ENCODE measurements at places on chromosomes 11 and 22.
A peak's percentile ranks its signal among the peaks of the same experiment; 100 is the strongest.

DNA sequence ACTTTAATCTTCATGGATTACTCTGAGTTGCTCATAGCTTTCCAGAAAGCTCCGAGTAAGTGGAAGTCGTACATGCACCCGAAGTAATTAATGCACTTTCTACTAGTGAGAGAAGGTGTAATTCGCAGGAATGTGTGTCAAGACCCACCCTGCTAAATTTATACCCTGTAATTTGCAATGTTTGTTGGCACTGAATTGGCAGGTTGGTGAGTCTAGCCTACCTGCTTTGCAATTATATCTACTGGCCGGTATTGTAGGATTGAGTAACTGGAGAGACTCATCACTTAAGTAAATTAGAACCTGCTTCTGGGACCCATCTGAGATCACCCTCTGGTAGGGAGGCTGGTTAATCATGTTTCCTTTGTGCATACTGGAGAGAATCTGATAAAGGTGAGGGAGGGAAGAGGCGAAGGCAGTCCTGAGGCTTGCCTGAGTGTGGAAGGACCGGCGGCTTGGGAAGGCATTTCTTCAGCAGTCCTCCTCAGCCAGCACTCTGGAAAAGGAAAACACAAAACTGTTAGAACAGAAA, 63.3 kb downstream of the LDLRAD3 start:
- DNase-seq: peak; percentile 23

DNA sequence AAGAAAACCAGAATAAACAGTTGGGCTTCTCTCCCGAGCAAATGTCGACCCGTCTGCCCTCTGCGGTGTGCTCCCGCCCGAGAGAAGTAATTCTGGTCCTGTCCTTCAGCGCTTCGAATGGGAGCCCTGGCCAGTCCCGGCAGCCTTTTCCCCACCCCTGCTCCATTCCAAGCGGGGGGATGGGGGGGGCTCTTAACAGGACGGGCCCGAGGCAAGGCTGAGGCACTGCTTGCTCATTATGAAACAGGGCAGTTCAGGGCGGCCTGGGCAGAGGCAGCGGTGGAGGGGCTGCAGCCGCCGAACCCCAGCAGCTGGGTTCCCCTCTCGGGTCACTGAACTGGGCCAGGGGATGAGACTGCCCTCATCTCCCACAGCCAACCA, 9.1 kb downstream of the BACE1-AS start:
- DNase-seq: peak; percentile 10

GRCh38 chr22:37240240-37240940, 3.7 kb downstream of the RAC2 start:
- DNase-seq: no peak

- no peak for DNase-seq
Observed at GRCh38 chr11:13358596-13359270, 81.1 kb downstream of the BMAL1 start.

DNA sequence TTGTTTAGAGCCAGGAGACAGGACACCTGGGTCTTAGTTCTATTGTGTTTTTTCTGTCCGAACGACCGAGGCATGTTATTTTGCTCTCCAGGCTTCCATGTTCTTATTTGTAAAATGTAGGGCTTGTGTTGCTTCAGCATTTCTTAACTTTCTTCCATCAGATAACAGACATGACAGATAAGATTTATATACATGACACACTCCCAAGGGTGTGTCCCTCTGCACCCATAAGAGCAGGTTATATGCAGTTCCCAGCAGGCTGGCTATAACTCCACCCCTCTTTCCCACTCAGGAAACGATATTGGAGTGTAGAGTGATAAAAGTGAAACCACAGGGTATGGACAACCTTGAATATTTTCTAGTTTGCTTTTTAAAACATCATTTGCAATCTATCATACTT, 65.8 kb downstream of the APIP start:
- DNase-seq: no peak

DNA sequence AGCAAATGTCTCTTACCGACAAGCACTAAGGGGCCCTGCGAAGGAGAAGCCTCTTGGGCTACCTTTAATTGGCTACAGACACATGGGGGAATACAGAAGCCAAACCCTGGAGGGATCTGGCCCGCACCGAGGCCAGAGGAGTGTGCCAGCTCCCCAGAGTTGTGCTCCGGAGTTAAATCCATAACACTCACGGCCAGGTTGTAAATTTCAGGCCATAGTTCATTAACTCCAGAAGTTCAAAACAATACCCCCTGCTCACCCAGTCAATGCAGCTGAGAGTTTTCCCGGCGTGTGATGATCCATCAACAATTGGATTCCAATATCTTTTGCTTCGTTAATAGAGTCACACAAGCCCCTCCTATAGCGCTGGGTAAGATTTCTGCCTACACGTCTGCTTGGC, 371.5 kb downstream of the NXPE2 start:
- no peak for DNase-seq

- DNase-seq: no peak
Observed at GRCh38 chr11:117022526-117022925, 75.7 kb downstream of the SIK3 start.

DNA sequence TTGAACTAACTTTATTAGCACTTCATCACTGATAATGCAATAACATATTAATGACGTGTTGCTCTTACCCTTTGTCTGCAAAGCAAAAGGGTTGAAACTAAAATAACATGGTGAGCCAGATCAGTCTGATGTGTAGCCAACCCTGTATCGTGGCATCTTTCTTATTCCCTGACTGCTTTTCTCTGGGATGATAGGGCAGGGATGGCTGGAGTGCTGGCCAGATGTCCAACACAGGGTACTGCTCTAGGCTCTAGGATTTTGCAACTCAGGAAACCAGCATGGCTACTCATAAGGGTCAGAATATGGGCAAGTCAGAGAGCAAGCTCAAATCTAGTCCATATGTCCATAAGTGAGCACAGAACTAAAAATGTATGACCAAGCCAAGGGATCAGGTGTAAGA, 129.1 kb downstream of the SLC17A6 start:
- DNase-seq: no peak

DNA sequence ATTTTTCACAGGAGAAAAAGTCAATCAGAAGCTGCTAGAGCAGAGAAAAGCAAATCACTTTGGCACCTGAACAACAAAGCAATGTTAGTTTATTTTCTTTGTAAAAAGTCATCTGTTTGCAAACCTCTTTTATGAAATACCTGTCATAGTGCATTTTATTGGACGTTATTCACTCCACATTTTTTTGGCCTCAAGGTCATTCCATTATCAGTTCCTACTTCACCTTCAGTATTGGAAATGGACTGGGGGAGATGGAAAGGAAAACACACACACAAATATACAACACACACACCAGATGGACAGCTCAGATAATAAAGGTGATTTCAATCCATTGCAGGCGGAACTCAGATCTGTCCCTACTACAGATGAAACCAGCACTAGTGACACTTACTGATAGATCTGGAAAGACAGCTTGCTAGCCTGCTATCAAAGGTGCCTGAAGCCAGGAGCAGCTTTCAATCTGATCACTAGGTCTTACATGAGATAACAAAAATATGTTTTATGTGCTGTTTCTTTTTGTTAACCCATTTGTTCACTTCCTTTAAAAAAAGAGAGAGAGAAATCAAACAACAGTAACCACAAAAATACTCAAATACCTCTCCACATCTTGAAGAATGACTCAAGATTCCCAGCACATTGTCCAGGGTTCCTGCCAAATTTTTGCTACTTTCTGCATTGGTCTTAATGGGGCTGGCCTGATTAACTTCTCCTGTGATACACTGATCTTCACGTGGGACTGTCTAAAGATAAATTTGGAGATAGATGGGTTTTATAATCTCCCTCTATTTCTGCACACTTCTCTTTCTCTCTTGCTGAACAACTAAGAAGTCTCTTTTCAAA, 844.3 kb upstream of the TENM4 start:
- DNase-seq: no peak

- DNase-seq: no peak
Observed at GRCh38 chr11:122404571-122404970, 251.0 kb upstream of the UBASH3B start.

GRCh38 chr22:49678842-49679170, 148.9 kb downstream of the BRD1 start:
- DNase-seq: no peak

DNA sequence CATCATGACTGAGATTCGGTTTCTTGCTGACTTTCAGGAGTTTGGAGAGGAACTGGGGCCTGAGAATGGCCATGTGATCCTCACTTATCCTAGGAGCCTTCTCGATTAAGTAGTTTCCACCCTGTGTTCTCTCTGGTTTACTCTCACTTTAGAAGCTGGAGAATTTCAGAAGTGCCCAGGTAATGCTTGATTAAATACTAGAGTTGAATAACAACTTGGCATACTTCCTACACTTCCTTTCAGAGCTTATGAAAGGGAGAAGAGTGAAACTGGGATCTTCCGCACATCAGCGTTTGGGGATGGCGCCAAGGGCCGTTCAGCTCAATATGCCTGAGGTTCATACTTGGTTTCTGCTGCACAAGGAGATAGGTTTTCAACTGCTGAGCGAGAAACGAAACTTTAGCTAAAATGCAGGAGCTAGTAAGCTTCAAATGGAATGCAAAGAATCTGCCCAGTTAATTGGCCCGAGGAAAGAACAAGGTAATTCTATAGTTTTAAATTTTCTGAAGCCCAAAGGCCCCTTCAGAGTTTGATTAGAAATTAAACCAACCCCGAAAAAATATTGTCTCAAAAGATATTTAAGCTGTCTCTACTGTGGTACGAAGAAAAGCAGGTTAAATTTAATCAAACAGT, 823 bp upstream of the MUC15 start:
- no peak for DNase-seq

DNA sequence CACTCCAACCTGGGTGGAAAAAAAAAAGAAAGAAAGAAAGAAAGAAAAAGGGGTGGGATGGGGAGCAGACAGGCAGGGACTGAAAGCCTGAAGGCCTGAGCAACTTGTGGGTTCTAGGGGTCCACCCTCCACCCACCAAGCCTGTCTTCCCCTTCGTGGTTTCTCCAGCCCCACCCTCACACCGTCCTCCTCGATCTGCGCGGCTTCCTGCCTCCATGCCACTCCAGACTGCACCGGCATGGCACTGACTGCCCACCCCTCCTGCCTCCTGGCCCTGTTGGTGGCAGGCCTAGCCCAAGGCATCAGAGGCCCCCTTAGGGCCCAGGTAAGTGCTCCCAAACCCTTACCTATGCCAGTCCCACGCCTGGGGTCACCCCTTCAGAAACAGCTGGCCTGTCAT, at the start of gene CTSW:
Gene CTSW, plus strand, starts transcription at position 221 of the 400 bp plus-strand sequence. Its CDS starts 18 bp downstream, at position 239.
- no peak for DNase-seq

DNA sequence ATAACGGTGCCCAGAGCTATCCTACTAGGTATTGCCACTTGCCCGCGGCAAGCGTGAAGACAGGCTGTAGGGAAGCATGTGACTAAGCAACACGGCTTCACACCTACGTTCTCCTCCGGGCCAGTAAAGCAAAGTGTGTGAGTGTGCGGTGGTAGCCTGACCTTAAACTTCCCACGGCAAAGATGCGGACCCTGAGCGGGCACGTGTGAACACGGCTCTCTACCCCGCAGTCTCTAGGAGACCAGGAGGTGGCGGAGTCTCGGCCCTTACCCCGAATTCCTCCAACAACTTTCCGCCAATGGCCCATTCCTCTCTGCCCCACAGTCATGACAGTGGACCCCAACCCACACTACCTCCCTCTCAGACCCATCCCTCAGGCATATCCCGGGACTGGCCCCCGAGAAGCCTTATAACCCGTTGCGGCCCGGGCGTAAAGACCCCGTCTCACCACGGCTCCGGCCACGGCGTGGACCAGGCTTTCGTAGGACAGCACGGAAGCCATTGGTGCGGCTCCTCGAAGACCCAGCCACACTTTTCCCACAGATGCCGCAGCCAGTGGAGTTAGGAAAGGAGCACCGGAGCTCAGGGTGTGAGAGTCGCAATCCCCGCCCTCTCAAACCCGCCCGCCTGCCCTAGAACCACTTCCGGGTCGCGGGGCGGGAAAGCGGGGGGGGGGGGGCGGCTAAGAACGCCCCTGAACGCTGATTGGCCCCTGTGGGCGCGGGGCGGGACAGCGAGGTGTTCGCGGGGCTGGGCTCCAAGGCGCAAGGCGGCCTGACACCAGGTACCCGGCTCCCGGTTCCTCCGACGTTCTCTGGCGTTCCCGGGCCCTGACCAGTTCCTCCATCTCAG, at the start of gene SLC25A17:
Gene SLC25A17, minus strand, starts transcription at position 600 of the 852 bp plus-strand sequence. Its CDS starts 98 bp downstream, at position 502.
- DNase-seq: peak; percentile 75

- DNase-seq: no peak
Observed at GRCh38 chr22:49213731-49214352, 613.8 kb downstream of the BRD1 start.

GRCh38 chr11:44972746-44973435, 22.2 kb upstream of the TP53I11 start:
- no peak for DNase-seq

DNA sequence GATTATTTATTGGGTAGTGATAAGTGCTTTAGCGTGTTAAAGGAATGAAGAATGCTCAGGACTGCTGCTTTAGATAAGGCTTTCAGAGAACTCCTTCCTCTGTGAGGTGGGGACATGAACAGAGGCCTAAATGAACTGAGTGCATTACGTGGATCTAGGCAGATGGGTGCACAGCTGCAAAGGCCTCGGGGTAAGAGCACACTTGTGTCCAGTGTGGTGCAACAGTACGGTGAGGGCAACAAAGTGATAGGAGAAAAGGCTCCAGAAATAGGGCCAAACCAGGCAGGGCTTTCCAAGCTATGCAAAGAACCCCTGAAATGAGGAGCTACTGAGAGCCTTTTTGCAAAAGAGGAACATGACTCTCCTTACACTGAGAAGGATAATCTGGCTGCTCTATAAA, 45.3 kb upstream of the ARHGAP32 start:
- DNase-seq: no peak

- no peak for DNase-seq
Observed at GRCh38 chr11:134332189-134332631, 422 bp downstream of the GLB1L2 start.

DNA sequence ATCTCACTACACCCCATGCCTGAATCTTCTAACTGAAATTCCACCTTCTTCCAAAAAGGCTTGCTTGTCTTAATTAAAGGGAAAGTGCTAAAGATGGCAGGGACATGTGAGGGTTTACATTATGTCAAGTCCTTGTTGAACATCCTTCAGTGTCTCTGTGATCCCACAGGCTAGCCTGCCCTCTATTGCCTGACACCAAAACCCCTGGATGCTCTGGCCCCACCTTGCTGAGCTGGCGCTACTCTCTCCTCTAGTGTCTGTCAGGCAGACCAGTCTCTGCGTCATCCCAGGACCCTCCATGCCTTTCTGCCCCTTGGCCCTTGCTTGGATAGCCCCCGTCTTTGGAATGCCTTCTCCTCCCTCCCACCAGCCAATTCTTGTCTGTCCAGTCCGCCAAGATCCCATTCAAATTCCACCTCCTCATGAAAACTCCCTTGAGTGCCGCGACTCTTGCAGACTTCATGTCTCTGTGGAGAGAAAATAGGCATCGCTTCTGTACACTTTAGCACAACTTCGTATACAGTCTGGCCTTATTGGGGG, 69.3 kb downstream of the PKNOX2 start:
- no peak for DNase-seq

Measured in cardiac fibroblast (primary cell).